Foreskin keratinocyte (primary cell): ENCODE measurements at places on chromosomes 2 and 18. TPM values are rescaled to one million over a fixed set of nuclear protein-coding genes. Genes with fewer than 3 reads are reported as not detected.

GRCh38 chr2:2237563-2237962 lies 93.5 kb downstream of the MYT1L start:
- DNase-seq = no peak

The GALM gene
- 2.9 and 4.3 TPM in 2 replicates for total RNA-seq

- no peak for DNase-seq
These were observed 69.1 kb downstream of the TNFRSF11A start for GRCh38 chr18:62394006-62394763.

DNA sequence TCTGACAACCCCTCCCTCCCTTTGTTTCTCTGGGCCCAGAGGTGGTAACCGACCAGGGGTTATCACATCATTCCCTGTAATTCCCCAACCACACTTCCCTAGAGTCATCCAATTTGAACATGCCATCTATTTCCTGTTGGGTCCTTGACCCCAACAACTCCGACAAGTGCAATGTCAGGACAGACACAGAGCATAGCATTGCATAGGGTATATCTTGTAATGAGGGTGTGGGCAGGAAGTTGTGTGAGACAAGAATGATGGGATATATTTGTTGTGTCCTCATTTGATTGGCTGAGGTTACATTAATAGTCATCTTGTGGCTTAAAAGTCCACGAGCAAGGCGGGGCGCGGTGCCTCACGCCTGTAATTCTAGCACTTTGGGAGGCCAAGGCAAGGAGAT lies 33.4 kb upstream of the CNOT11 start:
- no peak for DNase-seq

- DNase-seq = peak; percentile 85
These were observed 37.9 kb downstream of the MOGAT1 start for GRCh38 chr2:222709191-222709891.

DNA sequence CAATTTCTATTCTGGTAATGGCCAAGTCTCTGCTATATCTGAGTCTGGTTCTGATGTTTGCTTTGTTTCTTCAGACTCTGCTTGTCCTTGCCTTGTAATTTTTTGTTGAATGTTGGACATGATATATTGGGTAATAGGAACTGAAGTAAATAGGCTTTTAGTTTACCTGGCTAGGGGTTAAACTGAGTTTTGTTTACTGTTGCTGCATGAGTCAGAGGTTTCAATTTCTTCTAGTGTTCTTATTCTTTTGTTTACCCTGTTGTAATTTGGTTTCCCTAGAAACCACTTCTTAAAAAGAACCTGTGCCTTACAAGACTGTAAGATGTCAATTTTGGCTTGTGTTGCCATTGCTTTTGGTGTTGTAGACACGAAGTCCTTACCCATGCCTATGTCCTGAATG lies 285.0 kb upstream of the KCNH7 start:
- no peak for DNase-seq
